ENCODE measurements at places on chromosomes 12 and 14.

DNA sequence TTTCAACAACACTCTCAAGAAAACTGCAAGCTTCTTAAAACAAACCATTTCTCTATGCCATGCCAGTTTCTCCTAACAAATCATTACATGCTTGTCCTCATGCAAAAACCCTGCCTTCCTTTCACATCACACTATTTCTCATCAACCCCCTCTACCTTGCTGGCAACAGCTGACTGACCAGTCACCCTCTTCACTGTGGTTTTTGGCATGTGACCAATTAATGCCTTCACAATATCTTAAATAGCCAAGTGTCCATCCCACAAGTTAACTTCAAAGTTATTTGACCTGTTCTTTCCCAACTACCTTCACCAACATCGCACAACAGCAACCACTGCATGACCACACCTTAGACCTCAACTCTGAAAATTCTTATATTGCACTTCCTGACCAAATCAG lies 159.6 kb downstream of the CEP128 start:
- no peak for DNase-seq

DNA sequence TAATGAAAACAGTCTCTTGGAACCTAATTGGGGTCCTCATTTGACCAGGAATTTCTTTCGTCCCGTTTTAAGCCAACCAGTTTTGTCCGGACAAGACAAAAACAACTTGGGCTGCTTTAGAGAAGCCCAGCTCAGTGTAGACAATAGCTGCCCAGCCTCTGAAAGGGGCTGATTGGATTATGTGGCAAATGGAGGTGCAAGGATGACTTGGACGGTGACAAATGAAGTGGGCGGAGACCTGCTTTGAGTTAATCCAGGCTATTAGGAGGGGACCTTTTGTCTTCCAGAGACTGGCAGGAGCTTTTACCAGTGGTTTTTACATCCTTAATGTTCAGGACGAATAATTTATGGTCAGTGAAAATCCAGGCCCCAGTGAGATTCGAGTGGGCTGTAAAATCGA lies 4.8 kb downstream of the MEG3 start:
- no peak for DNase-seq

DNA sequence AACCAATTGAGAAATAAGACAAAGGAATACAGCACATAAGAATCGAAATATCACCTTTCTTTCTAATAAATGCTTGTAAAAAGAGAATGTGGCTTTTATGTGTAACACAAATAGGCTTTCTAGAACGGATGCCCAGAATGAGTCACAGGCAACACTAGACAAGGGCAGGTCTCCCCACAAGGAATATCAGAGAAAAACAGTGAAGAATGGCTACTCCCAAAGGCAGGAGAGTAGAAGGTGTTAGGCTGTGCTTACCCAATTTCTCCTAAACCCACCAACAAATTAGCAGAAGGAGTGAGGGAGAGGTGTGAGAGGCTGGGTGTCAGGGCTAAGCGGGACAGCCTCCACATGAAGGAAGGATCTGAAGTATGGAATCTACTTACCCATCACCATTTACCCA lies 55.2 kb downstream of the GALNT4 start:
- no peak for DNase-seq

- DNase-seq, result no peak
These were observed 180.5 kb upstream of the HMGA2 start for GRCh38 chr12:65643595-65644386.

DNA sequence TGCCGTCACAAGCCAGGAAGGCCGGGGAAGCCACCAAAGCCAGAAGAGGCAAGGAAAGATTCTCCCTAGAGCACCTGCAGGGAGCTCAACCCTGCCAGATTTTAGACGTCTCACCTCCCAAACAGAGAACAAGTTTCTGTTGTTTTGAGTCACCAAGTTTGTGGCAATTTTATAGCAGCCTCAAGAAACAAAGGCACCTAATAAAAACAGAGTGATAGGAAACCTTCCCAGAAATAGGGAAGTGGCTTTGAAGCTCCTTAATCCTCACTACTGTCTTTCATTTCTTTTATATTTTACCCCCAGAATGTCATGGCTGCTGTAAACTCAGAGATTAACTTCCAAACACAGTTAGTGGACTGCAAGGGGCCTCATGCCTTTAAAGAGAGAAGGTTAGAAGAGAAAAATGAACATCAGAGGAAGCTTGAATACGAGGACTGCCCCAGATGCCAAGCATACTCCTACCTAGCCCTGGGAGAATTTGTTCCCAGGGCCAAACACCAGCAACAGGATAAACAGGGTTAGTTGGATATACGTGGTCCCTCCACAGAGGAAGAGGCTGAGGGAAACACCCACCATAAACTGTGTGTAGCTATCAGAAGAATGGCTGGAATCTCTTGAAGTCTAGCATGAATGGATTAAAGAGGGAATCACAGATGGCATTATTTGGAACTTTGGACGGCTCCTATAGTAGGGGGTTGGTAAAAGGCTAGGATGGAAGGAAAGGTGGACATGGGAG lies 148.3 kb downstream of the KCNA5 start:
- no peak for DNase-seq

DNA sequence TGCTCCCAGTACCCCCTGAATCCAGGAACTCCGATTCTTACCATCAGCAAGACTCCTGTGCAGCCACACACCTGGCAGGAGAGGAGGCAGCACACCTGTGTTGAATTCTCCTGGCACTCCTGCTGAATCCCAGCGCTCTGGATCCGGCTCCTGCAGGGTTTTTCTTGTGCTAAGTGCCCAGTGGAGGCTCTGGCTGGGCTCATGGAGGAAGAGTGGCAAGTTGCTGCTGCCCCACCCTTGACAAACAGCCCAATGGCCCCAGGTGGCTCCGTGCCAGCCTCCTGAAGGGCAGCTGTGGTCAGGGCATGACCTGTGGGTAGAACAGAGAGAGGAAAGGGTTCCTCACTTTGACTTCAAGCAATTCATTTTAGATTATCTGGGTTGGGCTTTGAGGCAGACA lies 20.0 kb downstream of the CRACR2A start:
- no peak for DNase-seq

- no peak for DNase-seq
These were observed 3.7 kb upstream of the TMX1 start for GRCh38 chr14:51236314-51236713.

- no peak for DNase-seq
These were observed 13.7 kb downstream of the MYBPC1 start for GRCh38 chr12:101608301-101609133.

GRCh38 chr14:95222151-95222631 lies 64.9 kb upstream of the DICER1 start:
- no peak for DNase-seq

DNA sequence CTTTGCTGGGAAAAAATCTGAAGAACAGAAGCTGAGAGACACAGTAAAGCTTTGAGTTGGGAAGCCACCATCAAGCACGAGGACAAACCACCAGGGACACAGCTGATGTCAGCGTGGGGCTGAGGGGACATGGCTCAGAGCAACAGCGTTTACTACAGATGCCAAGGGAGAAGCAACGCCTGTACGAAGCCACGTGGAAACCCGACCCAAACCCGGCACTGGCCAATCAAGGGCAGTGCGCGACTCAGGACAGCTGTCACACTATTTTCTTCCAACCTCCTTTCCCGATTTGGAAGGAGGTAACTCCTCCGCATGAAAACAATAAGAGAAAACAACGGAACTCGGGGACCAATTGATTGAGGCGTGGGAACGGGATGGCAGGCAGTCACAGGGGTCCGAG lies 20.2 kb upstream of the CHGA start:
- DNase-seq, result no peak

- DNase-seq, result no peak
These were observed 159.1 kb downstream of the ADGRD1 start for GRCh38 chr12:131112700-131113290.

- DNase-seq, result no peak
These were observed 295.0 kb downstream of the RMST start for GRCh38 chr12:97757481-97758193.

DNA sequence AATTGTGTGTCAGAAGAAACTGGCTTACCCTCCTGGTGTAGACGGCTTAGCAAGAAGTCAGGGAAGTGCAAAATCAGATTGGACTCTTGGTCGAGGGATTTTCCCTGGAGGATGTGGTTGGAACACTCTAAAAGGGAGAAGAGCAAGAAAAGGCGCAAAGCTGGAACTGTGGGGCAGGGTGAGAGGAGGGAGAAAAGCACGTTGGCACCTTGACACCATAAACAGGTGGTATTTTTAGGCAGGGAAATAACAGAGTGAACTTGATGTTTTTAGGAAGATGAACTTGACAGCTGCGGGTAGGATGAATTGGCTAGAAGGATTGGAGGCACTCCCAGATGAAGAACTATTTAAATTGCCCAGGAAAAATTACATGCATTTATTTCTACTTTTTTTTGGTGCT lies 67.7 kb downstream of the HCAR2 start:
- DNase-seq, result no peak

GRCh38 chr12:41992022-41992421 lies 152.7 kb downstream of the GXYLT1 start:
- DNase-seq, result no peak

GRCh38 chr12:130705178-130705822 lies 10.8 kb downstream of the RIMBP2 start:
- no peak for DNase-seq

DNA sequence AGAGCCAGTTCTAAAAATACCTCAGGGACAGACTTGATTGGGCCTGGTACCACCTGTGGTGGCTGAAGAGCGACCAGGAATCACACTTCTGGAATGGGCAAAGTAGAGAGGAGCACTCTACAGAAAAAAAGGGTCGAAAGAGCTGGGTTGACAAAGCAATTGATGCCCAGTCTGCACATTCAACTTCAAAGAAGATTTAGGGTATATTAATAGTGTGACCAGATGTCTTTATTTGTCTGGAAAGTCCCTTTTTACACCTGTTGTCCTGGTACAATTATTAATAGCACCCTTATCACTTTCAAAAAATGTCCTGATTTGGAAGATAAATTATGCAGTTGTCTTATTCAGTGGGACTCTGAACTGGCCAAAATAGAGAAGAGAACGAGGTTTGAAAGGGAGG lies 137.5 kb downstream of the DYRK2 start:
- no peak for DNase-seq

- peak; percentile 32 for DNase-seq
These were observed 142.8 kb downstream of the SLC8A3 start for GRCh38 chr14:70045844-70046535.

DNA sequence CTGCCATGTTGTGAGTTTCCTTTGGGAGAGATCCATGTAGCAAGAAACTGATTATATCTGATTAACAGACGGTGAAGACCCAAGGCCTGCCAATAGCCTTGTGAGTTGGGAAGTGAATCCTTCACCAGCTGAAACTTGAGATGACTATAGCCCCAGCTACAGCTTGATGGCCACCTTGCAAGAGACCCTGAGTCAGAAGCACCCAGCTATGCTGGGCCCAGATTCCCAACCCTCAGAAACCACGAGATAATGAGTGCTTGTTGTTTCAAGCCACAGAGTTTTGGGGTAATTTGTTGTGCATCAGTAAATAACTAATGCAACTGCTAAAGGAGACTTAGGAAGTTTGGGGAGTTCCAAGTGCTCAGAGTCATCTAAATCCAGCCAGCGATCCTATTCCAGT lies 80.3 kb downstream of the AVPR1A start:
- DNase-seq, result no peak

GRCh38 chr12:122871851-122872780 lies 23.8 kb downstream of the VPS37B start:
- DNase-seq, result no peak

DNA sequence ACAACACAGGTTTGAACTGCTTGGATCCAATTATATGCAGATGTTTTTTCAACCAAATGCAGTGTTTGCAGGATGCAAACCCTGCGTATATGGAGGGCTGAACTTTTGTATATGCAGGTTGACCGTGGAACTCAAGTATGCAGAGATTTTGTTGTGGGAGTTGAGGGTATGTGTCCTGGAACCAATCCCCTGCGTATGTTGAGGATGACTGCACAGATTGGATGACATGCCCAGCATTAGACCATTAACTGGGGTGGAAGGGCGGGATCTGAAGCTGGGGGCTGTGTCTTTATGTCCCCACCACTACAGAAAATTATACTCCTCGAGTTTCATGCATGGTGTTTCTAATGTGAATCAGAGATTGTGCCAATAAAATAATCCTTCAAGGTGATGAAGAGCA lies 162.2 kb upstream of the RMST start:
- no peak for DNase-seq

DNA sequence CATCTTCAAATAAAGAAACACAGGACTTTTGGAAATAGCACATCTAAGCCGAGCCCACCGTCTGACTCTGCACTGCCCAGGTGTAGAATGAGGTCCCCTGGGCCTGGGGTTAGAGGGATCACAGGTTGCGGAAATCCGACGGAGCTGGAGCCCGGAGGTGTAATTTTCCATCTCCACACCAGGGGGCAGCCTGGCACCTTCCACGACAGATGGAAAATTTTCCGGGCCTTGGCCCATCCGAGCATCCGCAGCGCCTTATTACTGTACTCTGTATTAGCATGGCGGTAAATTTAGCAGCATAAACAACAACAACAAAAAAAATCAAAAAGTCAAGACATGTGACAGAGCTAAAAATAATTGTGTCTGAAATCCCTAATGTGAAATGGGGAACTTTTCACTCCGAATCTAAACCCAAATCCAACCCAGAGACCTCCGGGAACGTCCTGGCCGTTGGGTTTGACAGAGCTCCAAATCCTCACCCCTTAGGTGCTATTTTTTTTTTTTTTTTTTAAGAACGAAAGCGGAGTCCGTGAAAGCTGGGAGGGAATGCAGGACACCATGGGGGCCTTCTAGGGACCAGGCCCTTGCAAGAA lies 93.9 kb downstream of the KSR2 start:
- peak; percentile 57 for DNase-seq

DNA sequence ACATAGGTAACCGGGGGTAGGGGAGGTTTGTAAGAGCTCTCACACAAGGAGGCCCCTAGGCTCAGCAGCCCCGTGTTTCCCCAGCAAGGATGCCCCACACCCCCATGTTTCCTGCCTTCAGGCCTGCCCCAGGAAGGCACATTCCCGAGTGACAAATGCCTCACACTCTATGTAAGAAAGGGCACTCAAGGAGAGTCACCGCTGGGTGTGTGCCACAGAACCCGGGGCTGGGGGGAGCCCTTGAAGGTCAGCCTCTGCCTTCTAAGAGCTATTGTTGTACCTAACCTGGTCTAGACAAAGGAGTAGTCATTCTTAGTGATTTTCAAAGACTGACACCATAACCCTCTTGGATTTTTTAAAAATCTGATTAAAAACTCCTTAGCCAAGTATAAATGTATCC lies 333.6 kb downstream of the DPF3 start:
- DNase-seq, result no peak

- DNase-seq, result no peak
These were observed 149.8 kb downstream of the PELI2 start for GRCh38 chr14:56268039-56268438.

- DNase-seq, result no peak
These were observed 340.1 kb downstream of the SNAPC1 start for GRCh38 chr14:62102349-62102725.

GRCh38 chr14:29601616-29602015 lies 326.0 kb downstream of the PRKD1 start:
- DNase-seq, result no peak

- DNase-seq, result no peak
These were observed 9.9 kb downstream of the HELB start for GRCh38 chr12:66312189-66312588.

GRCh38 chr12:48029491-48030172 lies 25.4 kb upstream of the COL2A1 start:
- no peak for DNase-seq

- DNase-seq, result no peak
These were observed 5.7 kb downstream of the CACNA2D4 start for GRCh38 chr12:1912580-1913376.

GRCh38 chr14:94665121-94665520 lies 52.9 kb downstream of the SERPINA3 start:
- DNase-seq, result no peak
